Dermis blood vessel endothelial cell (primary cell): ENCODE measurements at places on chromosomes 3 and 15. TPM values are rescaled to one million over a fixed set of nuclear protein-coding genes. Genes with fewer than 3 reads are reported as not detected.
A peak's percentile ranks its signal among the peaks of the same experiment; 100 is the strongest.

RETNLB gene
- total RNA-seq = not detected in 2 replicates

FSTL1 gene
- 524 and 719 TPM in 2 replicates for total RNA-seq

SLC28A1 gene
- not detected in 2 replicates for total RNA-seq

EPHB1 gene
- total RNA-seq = 2.4 and 6.5 TPM in 2 replicates

DNA sequence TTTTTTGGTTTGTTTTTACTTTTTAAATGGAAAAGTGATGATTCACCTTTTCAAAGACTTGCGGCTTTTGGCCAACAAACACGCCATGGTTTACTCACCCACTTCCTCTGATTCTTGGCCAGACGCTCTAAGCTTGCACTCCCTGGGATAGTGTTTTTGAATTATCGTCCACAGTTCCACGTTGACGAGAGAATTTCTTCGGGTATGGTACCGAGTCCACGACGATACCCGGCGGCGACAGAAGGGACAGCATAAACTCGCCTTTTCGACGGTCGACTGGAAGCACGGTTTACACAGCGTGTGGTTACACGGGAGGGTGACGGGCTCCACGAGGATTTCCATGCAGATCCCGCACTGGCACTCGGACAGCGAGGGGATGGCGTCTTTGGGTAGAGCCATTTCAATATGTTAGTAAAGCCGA lies 783 bp downstream of the RNF168 start:
- DNase-seq = peak; percentile 92

DNA sequence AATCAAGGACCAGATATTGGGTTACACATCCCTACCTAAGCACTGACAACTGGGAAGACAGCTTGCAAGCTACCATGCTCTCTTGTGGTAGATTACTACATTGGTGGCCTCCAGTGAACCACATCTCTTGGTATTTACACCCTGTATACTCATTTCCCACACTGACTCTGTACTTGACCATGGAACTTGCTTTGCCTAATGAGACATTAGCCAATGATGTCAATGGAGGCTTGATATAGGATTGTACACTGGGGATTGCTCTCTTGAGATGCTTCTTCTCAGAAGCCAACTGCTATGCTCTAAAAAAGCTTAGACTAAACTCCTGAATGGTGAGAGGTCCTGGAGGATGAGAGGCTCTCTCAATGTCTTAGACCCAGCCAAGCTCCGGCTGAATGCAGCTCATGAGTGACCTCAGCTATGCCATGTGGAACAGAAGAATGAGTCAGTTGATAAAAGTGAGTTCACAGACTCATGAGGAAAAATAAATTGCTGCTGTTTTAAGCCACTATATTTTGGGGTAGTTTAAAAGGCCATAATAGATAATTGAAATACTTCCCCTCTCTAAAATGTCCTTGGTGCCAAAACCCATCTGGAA lies 61.5 kb upstream of the GALNT15 start:
- DNase-seq = no peak

- no peak for DNase-seq
Observed at GRCh38 chr15:40823572-40824343, 4.8 kb downstream of the PPP1R14D start.

DNA sequence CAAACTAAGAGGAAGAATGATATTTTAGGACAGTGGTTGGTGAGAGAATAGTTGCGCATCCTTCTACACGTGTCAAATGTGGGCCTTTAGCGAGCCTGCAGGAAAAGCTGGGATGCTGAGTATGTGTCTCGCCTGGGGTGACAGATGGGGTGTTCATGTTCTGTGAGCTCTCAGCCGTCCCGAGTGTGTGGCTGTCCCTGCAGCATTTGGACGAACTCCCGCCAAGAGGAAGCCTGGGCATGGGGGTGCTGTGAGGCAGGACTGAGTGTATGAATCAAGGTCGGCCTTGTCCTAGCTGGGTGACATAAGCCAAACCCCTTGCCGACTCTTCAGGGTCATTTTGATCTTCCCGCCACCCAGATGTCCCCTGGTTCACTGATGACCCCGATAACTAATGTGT lies 94.8 kb downstream of the CACNA1D start:
- no peak for DNase-seq

- DNase-seq = no peak
Observed at GRCh38 chr3:88991496-88991895, 115.9 kb upstream of the EPHA3 start.

GRCh38 chr3:7793786-7794185 lies 707.8 kb upstream of the LMCD1 start:
- DNase-seq = no peak

DNA sequence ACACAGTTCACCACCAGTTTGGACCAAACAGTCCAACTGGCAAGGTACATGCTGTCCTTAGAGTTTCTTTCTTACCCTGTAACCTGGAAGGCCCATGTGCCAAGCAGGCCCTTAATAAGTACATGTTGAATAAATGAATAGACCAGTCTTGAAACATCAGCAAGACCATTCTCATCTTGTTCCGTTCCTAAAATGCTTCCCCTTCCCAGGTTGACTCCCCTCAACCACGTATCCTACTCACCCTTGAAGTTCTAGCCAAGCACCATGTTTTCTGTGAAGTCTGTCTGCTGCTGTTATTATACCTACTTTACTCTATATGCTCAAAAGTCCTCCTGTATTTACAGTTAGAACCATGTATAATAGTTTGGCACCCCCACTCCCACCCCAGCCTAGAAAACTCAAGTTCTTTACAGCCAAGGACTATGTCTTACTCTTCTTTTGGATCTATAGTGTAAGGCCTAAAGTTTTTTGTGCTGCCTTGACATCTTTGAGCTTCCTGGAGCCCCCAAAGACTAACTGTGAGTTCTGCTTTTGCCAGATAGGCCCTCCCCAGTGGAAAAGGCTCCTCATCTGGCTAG lies 49.2 kb upstream of the SSR3 start:
- DNase-seq = no peak

GRCh38 chr15:90046289-90046688 lies 45.2 kb downstream of the ZNF710 start:
- DNase-seq = no peak

DNA sequence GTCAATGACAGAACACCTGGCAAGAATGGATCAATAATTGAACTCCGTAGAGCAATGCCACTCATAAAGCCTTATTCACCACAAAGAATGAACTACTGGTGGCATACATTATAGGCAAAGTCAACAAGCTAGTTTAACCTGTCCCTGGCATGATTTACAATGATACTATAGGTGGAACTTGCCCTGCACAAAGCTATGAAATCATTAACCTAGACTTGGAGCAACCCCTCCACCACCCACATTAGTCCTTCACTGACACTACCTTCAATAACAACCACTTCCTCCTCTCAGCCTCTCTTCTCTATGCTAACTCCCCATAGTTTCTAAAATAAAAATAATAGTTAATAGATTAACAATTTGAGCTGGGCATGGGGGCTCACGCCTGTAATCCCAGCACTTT lies 54.4 kb downstream of the ACAP2 start:
- no peak for DNase-seq

GRCh38 chr3:8561370-8561769 lies 59.7 kb downstream of the LMCD1 start:
- no peak for DNase-seq

GRCh38 chr3:158712443-158712842 lies 19.8 kb downstream of the RARRES1 start:
- no peak for DNase-seq

DNA sequence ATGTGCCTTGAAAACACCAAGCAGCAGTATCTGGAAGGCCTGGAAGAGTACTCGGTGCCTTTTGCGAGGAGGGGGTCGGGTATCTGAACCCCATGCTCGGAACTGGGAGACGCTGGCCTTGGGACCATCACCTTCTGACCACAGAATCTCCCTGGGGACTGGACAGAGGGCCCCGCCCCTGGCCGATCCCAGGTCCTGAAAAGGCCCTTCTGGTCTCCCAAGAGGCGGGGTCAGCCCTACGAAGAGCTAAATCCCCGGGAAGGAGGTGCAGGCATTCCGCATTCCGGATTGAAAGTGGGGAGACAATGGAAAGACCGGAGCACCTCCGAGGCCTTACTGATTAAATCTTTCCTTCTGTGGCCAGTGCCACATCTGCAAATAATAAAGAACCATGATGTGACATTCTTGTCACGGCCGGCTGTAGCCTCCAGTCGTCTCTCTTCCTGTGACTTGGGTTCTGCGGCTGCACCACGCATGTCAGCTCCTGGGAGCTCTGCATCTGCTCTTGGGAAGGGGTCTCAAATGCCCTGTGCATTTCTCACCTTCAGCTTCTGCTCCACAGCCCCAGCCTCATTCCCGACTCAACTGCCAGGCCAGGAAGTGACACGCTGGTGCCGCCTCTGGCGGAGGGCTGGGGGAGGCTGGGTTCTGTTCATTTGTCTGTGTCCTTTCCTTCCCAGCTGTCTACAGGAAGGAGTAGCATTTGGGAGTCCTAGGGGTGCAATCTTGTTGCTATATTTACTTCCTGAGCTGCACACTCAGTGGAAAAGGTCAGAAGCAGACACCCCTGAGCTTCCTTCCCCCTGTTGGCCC lies 173.5 kb downstream of the KLF13 start:
- DNase-seq = peak; percentile 29

DNA sequence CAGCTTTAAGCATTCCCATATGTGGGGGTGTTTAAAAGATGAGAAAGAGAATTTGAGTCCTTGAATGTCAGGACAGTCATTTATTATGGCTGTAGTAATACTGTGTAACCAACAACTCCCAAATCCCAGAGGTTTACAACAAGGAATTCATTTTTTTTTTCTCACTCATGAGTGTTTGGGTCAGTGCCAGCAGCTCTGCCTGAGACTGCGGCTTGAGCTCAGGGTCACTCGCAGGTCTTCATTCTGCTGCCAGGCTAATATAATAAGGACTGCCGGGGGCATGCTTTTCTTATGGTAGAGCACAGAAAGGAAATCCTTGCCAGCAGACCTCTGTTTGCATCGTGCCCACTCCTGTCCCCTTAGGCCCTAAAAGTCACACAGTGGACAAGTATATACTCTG lies 277.9 kb upstream of the LMCD1 start:
- no peak for DNase-seq

DNA sequence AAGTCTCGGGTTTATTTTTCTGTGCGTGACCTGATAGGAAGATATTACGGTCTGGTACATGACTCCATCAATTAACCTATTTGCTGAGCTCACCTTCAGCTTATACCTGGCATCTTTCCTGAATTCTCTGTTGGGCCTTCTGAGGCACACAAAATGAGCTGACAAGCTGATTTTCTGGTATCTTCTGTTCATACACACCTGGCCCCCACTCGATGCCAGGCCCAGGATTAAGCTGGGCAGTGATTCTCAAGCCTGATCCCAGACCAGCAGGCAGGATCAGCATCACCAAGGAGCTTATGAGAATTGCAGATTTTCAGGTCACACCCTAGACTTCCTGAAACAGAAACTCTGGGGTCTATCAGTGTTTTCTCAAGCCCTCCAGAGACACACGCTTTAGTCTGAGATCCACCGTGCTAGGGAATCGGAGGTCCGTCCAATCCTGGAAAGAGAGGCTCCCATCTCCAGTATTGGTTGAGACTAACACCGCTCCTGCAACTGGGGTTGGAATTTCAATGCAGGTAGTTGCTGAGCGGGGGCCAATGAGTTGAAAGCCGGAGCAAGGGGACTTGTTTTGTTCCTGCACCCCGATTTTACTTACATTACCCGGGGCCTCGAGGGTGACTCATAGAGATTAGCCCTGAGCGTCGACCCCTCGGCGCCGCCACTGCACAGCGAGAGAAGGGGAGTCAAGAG lies 636 bp upstream of the EIF1B start:
- no peak for DNase-seq

GRCh38 chr3:18216996-18217395 lies 208.1 kb downstream of the SATB1 start:
- no peak for DNase-seq
